AG10803 (cell line): ENCODE measurements at places on chromosomes 16 and 17.

DNA sequence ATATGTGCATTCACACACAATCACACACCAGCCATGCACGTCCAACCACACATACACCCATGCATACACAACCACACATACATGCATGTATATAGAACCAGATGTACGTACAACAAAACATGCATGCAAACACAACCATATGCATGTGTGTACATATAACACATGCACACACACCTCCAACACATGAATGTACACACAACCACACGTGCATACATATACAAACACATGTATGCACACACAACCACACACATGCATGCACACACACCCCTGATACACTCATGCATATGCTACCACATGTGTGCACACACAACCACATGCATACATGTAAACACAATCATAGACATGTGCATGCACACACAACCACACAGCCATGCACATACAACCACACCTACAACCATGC, 52.0 kb upstream of the SDK2 start:
- no peak for DNase-seq

GRCh38 chr17:50949128-50949988, 83.2 kb upstream of the TOB1 start:
- no peak for DNase-seq

GRCh38 chr17:39547713-39548478, 59.8 kb downstream of the NEUROD2 start:
- DNase-seq, result peak; percentile 27

DNA sequence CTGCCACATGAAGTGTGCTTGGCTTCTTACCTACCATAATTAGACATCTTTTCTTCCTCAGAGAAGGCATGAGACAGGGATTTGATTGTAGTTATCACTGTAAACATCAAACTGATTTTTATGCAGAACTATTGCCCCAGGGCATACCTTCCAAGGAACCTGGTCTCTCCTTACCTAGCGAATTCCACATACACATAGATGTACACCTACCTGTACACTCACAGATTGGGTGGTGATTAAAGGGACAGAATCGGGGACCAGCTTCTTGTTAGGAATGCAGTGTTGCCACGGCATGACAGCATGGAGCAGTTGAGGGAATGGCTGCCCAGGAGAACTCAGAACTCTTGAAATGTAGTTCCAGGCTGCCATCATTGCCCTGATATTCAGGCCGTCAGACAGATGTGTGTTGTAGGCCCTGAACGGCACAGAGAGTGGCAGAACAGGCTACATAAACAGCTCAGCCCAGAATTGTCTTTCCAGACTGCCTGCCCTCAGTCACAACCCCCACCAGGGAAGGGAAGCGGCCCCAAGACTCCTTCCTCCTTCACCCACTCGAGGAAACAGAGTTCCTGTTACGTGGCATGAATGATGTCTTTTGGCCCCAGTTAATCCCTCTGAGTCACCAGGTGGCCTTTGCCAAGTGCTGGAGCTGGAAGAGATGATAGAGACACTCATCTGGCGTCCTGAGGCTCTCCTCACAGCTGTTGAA, 17.8 kb upstream of the NAGLU start:
- peak; percentile 98 for DNase-seq

- no peak for DNase-seq
Measured at GRCh38 chr17:40564883-40565768, at the start of gene CCR7. Gene CCR7 (minus strand): TSS chr17:40565472. CDS start chr17:40565409, 63 bp downstream.

GRCh38 chr16:67407176-67407787, 9.0 kb downstream of the ZDHHC1 start:
- peak; percentile 49 for DNase-seq

GRCh38 chr17:79213305-79213704, 138.7 kb downstream of the ENGASE start:
- DNase-seq, result no peak

DNA sequence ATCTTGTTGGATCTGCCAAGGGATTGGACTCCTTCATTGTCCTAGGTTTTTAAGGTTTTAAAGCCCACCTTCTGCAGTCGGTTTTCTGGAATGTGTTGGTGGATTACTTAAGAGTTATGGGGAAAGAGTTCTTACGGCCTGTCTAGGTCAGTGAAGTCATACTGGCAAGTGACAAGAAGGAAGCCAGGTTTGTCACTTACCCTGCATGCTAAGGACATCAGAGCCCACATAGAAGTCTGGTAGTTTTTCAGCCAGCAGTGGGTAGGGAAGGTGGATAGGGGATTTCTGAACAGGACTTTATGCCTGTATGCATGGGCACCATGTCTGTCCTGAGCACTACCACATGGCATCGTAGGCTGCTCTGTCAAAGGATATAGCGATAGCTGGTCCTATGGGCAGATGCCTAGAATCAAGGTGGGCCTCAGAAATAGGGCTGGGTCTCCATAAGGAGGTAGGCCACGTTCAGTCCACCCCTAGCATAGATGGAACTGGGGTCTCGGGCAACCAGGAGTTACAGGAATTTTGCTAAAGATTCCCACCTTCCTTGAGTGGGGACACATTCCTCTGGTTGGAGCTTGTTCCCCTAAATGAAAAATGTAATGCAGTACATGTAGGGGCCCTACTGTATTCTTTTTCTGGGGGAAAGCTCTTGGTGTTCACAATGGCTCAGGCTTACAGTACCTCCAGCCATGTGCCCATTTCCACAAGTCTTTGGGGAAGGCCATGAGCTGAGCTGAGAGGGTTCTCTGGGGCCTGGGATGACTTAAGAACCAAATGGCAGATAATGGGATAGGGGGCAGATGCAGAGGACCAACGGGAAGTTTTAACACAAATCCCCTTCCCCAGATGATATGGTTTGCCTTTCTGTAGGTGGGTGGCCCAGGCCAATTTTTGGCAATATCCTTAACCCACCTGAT, 27.5 kb downstream of the TRPV2 start:
- peak; percentile 40 for DNase-seq

GRCh38 chr16:58678716-58679115, 5.9 kb downstream of the SLC38A7 start:
- DNase-seq, result peak; percentile 50

DNA sequence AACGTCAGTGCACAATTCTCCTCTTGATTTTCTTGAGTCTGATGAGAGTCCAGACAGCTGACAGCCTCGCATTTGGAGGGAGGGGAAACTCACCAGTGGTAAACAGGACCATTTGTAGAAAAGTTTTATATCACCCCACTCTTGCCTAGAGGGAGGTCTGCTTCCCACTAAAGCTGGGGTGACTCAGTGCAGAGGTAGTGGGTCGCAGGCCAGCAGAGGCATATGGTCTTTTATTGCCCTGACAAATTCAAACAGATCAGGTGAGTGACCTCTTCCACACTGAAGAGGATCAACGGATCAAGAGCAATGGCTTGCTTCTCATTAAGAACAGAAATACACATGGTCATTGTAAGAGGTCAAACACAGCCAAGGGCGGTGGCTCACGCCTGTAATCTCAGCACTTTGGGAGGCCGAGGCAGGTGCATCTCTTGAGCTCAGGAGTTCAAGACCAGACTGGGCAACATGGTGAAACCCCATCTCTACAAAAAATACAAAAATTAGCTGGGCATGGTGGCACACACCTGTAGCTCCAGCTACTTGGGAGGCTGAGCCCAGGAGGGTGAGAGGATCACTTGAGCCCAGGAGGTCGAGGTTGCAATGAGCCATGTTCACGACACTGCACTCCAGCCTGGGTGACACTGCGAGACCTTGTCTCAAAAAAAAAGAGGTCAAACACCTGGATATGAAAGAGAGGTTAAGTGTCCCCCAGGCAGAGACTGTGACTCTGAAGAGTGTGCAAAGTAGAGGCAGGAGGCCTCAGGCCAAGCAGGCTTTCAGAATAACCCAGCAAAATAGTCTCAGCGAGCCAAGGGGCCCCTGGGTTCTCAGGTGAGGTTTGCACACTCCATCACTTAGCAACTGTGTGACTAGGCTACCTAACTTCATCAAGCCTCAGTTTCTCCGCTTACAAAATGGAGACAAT, 56.5 kb upstream of the ERN1 start:
- no peak for DNase-seq

- DNase-seq, result no peak
Measured at GRCh38 chr16:73996624-73997339, 299.8 kb upstream of the PSMD7 start.

DNA sequence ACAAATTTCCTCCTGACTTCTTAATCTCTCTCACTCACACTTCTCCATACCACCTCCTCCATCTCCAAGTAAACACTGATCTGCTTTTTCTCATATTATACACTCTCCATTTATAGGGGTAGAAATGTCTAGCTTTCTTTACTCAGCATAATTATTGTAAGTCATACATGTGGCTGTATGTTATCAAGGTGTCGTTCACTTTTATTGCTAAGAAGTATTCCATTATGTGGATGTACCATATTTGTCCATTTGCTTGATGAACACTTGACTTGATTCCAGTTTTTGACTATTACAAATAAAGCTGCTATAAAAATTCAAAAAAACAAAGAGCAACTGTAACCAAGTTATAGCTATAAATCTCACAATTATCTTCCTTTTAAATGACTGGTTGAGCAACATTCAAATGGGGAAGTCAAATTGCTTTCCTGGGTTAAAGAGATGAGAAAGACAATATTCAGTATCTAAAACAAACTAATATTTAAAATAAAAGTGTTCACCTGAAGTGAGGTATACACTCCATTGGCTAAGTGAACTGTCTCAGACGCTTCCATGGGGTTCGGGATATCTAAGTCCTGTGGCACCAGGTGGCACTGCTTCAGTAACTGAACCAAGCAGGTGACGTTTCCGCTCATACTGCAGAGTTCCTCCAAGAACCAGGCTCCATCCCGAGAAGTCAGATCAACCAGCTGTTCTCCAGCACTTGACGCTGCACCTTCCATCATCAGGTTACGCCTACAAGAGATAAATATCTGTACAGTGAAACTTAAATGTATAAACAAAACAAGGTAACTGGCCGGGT, 32.6 kb upstream of the ARL6IP1 start:
- no peak for DNase-seq

DNA sequence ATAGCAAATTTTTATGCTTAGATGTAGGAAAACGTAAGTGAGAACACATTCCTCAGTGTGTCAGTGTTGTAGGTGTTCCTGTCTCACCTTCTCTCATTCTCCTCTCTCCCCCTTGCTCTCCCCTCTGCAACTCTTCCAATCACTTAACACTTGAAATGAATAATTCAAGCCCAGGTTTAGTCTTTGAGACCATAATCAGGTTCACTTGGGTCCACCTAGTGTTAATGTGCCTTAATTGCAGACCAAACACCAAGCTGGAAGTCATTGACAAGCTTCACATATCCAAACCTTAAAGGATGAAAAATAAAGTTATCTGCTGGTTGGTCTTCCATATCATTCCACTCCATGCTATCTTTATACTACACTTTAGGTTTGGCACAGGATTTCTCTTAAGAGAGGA, 37.0 kb downstream of the STXBP4 start:
- peak; percentile 8 for DNase-seq

- no peak for DNase-seq
Measured at GRCh38 chr17:82805823-82806222, 34.0 kb downstream of the ZNF750 start.

GRCh38 chr17:81502471-81503017, 10.1 kb downstream of the ACTG1 start:
- DNase-seq, result no peak

- no peak for DNase-seq
Measured at GRCh38 chr17:27306276-27306835, 12.4 kb downstream of the WSB1 start.

DNA sequence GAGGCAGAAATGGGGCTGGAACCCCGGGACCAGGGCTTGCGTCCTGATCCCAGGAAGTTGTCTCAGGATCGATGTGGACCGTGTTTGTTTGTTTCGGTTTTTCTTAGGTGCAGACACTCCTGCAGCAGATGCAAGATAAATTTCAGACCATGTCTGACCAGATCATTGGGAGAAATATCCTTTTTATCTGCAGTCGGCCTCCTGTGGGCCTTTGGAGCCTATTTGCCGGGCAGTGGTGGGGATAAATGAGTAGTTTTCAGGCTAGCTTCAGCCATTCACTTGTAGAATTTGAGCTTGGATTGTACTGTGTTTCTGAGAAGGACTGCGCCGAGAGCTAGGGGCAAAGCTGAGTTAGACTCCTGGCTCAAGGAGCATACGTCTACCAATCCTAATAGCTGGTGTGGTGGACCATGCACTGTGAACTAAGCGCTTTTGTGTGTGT, 816 bp downstream of the HSBP1 start:
- DNase-seq, result no peak

- DNase-seq, result no peak
Measured at GRCh38 chr17:77894126-77894956, 64.2 kb upstream of the TNRC6C start.

DNA sequence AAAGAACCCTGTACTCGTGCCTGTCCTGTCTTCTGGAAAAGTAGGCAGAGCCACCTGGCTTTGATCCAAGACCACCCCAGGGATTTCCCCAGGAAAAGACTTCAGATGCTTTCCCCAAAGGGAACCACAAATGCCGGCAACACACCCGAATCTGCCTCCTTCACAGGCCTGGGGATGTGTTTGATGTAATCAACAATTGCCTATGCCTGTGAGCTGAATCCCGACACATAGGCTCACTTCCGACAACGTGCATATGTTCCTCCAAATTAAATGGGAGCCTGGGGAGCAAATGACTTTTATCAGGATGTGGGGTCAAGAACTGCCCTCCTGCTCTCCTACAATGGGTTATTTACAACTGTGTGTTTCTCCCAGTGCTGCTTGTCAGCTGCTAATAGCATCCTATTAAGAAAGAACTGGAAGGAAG, 535.2 kb upstream of the CDH11 start:
- no peak for DNase-seq

DNA sequence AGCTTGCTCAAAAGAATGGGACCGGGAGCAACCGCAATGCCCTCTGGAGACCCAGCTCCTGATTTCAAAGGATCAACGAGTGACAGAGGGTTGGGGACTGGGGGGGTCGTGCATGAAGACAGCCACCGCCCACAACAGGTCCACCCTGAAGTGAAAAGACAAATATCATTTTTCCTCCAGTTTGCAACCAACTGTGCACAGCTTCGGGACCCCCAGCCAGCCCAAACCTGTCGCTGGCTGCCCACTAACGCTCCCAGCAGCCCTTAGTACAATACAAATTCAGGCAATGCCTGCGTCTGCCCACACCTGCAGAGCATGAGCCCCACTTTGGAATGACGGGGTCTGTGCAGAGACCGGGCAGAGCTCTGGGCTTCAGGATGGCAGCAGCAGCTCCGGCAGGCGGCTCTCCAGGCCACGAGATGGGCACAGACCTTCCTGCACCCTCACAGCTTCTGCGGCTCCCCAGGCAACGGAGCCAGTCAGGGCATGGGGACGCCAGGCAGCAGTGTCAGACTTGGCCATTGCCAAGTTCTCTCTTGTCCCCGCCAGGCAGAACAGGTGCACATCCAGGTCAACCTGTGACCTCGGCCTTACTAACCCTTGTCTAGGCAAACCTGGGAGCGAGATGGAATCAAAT, 60.1 kb downstream of the TBC1D16 start:
- no peak for DNase-seq
